H9 (cell line): ENCODE measurements at places on chromosomes 1 and 21.

GRCh38 chr1:247749870-247750269, 1.9 kb upstream of the OR14A2 start:
- no peak for DNase-seq

DNA sequence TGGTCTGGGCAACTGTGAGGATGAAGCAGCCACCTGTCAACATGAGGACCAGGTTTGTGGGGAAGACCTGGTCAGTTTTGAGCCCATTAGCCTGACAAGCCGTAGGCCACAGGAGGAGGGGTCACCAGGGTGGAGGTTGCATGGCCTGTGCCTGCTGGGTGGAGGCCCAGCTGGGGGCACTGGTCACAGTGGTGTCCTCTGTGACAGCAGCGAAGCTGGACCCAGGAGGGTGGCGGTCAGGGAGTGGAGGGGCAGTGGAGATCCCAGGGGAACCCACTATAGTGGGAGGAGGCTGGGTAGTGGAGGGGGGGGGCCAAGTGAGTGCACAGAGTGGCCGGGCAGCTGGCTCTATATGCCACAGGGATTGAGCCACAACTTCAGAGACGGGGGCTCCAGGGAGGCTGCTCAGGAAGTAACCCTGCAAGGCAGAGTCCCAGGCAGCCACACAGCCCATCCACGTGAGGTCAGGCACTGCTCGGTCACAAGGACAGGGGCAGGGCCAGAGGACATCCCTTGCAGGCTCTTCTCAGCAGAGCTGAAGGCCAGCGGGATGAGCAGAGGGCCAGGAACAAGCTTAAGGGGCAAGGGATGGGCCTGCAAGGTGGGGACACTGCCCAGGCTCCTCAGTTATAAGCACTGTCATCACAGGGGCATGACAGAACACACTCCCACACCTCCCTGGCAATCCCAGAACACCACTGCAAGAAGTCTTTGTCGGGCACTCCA, 2.3 kb upstream of the C1orf35 start:
- DNase-seq: no peak

DNA sequence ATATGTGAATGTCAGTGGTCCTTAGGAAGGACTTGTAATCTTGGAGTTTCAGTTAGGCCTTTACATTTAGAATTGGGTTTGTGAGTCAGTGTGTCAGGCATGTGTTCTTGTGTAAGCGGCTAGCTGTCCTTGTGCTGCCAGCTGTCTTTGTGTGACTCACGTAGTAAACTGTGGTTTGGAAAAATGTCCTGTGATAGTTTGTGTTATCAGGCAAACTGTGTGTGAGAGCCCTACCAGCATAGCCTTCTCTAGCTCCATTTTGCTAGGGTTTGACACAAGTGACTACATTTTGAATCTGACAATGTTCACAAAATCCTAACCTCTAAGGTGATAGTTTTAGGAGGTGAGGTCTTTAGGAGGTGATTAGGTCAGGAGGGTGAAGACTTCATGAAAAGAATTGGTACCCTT, 6.9 kb upstream of the SLC35D1 start:
- DNase-seq: no peak

DNA sequence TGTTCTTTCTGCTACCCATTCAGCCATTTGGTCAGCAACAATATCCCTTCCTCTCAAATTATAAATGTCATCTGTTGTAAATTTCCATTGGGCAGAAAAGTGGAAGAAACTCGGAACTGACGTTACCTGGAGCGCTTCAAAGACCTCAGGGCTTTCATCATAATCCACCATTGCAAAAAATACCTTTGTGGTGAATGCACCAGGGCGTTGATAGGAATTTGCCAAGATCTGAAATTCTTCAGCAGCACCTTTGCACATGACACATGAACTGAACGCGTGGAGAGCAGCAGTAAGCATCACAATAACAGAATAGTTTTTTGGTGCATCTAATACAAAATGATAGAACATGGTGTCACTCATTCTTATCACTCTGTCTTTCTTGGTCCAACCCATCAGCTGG, 3.1 kb upstream of the TEKT2 start:
- no peak for DNase-seq

- DNase-seq: no peak
Observed at GRCh38 chr1:50982611-50983010, 12.6 kb downstream of the CDKN2C start.

GRCh38 chr1:25713961-25714360, 86.0 kb upstream of the SELENON start:
- DNase-seq: no peak
